ENCODE measurements at places on chromosomes 12 and 14. TPM values are rescaled to one million over a fixed set of nuclear protein-coding genes. Genes with fewer than 3 reads are reported as not detected.

Gene LMNTD1
- 0.58 TPM for polyA plus RNA-seq

Gene NID2
- 39.8 TPM for polyA plus RNA-seq

- no peak for DNase-seq
These were observed at the start of gene KRT85 for GRCh38 chr12:52366738-52367485. KRT85 (minus strand) TSS chr12:52367481; CDS start chr12:52367405, 76 bp downstream.

DNA sequence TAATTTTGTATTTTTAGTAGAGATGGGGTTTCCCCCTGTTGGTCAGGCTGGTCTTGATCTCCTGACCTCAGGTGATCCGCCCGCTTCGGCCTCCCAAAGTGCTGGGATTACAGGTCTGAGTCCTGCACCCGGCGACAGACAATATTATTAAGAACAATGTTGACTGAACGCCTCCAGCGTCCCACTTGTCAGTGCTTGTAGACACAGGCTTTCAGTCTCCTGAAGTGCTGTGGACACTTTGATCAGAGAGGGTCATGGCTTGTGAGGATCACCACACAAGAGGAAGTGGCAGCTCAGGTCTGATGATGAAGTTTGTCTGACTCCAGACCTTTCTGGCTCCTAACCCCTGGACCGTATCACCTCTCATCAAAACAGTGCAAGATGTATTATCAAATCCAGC lies 114.6 kb downstream of the CHST11 start:
- DNase-seq: no peak

GRCh38 chr12:14567351-14568162 lies at the start of gene PLBD1:
PLBD1 (minus strand) TSS chr12:14567883; CDS start chr12:14567696, 187 bp downstream.
- DNase-seq: peak; percentile 50

DNA sequence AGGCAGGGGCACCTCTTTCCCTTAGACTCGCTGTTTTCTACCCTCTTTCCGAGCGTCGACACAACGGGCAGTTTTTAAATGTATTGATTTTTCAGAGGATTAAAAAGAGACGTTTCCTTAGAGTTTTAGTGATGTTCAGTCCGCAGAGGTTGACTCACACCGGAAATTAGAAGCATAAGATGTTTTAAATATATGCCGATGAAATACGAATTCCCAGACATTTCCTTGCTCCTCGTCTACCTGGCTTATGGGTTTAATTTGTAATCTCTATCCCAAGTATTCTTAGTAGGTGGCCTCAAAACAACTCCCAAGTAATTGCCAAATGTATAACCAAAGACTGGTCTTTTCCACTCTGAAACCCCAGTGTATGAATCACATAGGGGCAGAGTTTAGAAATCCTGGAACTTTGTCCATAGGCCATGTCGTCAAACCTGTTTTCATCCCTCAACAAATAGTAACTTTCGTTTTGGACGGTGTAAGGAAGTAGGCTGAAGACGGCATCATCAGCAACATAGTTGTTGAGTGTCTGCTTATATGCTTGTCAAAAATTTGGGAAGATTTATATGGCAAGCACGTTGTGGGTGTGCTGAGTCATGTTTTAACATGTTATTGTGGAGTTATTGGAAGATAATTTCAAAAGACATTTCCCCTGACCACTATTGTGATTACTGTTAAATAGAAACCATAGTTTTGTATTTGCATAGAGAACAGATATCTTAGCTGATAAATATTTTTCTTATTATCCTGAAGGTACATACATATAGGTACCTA lies 824 bp downstream of the TBK1 start:
- DNase-seq: peak; percentile 94

DNA sequence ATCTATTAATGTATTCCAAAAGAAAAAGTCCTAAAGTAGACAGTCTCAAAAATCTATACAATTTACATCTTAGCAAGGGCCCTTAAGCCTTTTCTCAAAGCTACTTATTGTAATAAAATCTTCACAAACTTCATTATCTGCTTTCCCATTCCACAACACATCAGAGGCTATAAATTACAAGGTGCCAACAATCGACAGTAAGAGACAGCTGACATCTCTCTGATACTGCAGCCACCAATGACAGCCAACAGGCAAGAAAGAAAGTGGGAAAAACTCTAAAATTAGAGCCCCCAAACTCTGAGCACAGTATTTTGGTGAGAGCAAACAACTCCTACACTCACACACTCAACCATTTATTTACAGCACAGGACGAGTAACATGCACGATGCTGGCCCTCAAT lies 2.2 kb downstream of the ANGEL1 start:
- no peak for DNase-seq

DNA sequence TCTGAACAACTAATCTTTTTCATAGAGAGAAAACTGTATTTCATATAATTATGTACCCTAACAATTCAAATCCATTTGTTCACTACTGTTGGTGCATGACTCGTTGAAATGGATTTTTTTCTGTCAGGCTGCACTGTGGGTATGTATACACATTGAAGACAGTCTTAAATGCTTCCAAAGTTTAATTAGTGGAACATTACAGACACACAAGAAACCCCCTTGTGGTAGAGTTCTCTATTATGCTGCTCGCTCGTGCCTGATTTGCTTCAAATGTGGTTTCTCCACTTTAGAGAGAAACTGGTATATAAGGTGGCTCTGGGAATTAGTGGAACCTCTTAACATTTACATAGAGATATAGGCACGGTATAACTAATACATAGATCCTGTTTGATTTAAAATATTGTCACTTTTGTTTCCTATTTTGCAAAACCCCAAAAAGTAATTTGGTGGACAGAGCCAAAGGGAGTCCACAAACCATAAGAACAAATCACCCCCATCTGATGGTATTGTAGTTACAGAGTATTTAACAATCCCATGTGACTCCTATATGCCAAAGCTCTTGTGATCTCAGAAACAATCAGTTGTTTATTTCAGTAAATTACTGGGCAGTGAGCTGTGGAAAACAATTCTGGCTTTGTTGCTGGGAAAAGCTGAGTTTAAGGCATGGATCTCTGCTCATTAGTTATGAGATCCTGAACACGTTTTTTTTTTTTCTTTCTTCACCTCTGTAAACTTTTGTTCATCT lies 159.5 kb downstream of the BRMS1L start:
- DNase-seq: no peak

Gene WSCD2
- polyA plus RNA-seq: not detected

GRCh38 chr12:27530157-27530922 lies 6.3 kb downstream of the PPFIBP1 start:
- DNase-seq: no peak

DNA sequence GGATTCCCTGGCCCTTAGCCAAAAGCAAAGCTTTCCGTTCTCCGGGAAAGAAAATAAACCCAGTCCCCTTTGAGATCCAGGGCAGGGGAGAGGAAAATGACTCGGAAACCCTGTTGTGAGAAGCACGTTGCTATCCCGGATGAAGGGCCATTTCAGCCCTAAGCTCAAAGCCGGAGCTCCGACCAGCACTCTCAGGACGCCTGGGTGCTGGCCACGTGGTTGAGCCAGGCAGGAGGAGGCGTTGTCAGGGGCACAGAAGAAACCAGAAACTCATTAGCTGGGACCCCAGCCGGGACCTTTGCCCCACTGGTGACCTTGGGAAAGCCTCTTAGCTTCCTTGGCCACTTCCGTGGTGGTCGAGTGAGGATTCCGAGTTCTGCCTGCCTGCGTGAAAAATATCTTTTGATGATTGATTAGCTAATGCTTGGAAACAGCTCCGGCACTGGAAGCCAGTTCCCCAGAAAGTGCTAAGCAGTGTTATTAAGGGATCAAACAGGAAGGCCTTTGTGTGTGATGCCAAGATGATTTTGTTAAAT lies 57.6 kb upstream of the FZD10 start:
- DNase-seq: no peak

- no peak for DNase-seq
These were observed 133.6 kb upstream of the NOS1 start for GRCh38 chr12:117494833-117495655.

Gene SRGAP1
- polyA plus RNA-seq: 29.4 TPM

GRCh38 chr12:112007945-112008344 lies 5.0 kb downstream of the TMEM116 start:
- DNase-seq: no peak

DNA sequence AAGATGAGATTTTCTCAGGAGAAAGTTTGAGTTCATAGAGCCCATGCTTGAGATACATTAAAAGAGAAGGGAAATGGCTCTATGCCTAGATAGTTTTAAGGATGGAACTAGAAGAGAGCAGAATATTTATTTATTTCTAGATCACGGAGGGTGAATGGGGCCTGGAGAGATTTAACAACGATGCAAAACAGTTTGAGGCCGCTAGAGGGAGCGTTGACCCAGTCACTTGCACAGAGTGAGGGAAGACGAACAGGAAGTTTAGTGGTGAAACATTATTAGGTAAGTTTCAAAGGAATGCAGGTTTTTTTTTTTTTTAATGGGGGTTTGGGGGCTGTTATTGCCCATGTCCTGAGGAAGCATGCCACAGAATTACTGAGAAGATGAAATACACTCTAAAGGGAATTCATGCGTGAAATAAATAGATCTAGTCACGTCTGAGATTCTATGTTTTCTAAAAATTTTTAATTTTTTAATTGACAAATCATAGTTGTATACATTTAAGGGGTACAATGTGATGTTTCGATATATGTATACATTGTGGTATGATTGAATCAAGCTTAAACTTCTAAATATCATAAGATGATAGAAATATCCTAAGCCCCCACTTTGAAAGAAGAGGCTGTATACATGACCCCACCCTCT lies 14.8 kb upstream of the PPP1R1A start:
- peak; percentile 79 for DNase-seq

DNA sequence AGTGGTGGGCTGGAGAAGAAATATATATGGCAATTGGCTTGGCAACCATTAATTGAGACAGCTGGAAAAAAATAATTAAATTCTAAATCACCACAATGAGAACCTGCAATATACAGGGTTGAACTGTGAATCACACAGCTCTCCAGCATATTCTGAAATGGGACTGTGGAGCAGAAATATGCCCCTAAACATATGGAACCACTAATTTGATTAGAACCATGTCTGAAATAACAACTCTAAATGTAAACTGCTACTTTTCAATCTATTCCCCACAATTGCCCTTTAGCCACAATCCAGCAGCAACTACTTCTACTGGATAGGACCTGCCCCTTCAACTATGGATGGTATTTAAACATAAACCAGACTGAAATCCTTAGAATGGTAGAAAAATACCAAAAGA lies 330.4 kb downstream of the TRHDE start:
- DNase-seq: no peak

Gene CCDC196
- polyA plus RNA-seq: not detected

DNA sequence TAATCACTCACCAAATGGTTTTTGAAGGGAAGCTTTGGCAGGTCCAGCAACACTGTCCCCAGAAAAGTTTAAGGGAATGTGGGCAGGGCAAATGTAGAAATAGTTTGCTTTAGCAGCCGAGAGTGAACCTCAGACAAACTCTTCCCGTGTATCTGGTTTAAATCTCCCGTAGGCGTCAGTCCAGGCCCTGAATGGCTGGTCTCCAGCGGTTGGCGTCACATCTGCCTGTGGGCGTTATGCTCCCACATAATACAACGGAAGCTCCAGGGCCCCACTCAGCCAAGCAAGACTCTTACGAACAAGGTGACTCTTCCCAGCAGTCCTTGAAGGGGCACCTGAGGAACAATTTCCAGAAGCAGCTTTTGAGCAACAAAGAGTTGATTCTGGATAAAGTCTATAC lies 942 bp downstream of the ZC2HC1C start:
- peak; percentile 74 for DNase-seq

Gene NDUFB1
- polyA plus RNA-seq: 321 TPM

DNA sequence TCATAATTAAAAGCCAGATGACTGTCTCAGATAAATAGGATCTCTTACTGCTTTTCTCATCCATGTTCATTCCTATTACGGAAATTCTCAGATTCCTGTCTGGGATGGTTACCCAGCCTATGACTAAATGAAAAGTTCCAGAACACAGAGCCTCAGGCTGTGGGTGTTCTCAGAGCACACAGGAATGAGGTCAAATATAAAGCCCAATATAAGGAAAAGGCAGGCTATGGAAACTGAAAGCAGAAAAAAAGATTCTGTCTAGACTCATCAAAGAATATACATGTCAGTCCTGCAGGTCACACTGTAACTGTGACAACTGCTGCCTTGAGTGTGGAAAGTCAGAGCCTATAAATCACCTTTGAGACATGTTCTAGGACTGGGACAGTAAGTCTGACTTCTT lies 64.3 kb downstream of the DCAF5 start:
- DNase-seq: peak; percentile 89

Gene RAB2B
- polyA plus RNA-seq: 14.7 TPM

Gene TTC9
- polyA plus RNA-seq: not detected

GRCh38 chr12:113936460-113936859 lies 29.7 kb downstream of the RBM19 start:
- DNase-seq: no peak

Gene PDZRN4
- not detected for polyA plus RNA-seq

Gene KRT81
- 0.34 TPM for polyA plus RNA-seq

Gene RPGRIP1
- not detected for polyA plus RNA-seq

DNA sequence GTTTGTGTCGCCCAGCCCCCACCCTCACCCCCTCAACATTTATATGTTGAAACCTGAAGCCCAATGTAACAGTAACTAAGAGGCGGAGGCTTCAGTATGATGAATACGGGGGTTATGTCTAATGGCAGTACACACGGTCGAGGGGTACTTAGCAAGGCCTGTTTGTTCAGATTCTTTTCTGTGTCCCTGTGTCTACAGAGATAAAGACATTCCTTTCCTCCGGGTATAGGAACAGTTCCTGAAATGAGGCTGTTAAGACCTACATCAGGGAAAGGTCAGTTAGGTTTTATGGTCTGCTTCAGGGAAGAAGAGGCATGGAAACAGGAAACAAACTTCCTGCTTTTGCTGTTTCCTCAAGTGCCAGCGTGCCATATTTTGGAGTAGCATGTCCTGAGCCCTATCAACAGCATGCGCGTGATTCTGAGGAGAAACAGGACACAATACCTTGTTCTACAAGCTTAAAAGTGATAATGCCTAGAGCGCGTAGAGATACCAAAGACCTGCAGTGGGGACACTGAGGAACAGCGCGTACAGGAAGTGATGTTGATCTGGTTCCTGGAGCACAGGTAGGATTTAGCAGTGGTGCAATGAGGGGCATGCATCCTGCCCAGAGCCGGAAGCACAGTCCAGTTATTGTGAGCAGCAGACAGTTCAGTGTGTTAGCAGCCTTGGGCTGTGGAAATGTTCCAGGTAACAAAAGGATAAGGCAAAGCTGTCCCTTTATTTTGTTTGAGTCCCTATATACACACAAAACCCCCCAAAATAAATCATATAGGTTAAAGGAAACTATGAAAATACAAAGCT lies 47.2 kb downstream of the FGD4 start:
- DNase-seq: no peak

DNA sequence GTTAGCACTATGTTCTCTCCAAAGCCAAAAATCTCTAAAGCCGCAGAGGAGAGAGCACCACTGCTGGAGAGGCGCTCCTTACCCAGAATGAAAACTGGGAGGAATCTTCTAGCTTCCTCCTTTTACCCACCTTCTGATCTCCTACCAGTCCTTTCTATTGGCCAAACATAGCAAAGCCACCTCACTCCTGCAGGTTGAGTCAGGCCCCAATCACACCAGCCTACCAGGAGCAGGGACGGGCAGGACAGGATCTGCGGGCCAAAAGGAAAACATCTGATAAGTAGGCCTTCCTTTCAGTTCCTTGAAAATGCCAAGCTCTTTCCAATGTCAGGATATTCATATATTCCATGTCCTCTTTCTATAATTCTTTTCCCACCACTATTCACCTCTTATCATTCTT lies 197.7 kb upstream of the CNOT2 start:
- DNase-seq: no peak

Gene MGAT4C
- not detected for polyA plus RNA-seq

Data from GM23248 (cell line).